ENCODE measurements at places on chromosomes 16 and 17.

GRCh38 chr17:76499267-76499667 is 2.0 kb downstream of the RHBDF2 start:
- no peaks in the 10 kb centered on the region for H3K36me3 ChIP-seq
- H3K4me1 ChIP-seq: peaks cover 20% of the 10 kb centered on the region
- no peaks in the 10 kb centered on the region for H3K27me3 ChIP-seq
- no peak for DNase-seq
- H3K27ac ChIP-seq: peak overlapping the region; percentile 73

- no peaks in the 10 kb centered on the region for H3K4me1 ChIP-seq
- no peak overlapping the region for H3K27ac ChIP-seq
- H3K27me3 ChIP-seq: no peaks in the 10 kb centered on the region
- no peak for DNase-seq
These were observed 1208.4 kb upstream of the CDH8 start for GRCh38 chr16:63244631-63245030.

DNA sequence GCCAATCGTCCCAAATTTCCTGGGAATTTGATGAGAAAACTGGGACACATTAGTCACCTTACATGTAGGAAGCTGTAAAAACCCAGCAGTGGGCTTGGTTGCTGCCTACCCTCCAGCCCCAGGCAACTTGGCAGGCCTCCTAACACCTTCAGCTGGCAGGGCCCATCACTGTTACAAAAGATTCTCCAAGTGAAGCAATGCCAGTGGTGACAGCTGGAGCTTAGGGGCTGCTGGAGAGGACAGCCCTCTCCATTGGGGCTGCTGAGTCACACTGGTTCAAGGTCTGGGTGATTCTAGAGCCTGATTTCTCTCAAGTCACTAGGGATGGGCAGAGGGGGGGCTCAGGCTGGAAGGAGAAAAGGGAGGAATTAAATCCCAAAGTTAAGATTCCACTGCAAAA is 180.6 kb downstream of the COPRS start:
- H3K4me1 ChIP-seq: no peaks in the 10 kb centered on the region
- no peaks in the 10 kb centered on the region for H3K27me3 ChIP-seq
- H3K36me3 ChIP-seq: no peaks in the 10 kb centered on the region
- no peak for DNase-seq
- H3K27ac ChIP-seq: no peak overlapping the region

- H3K4me3 ChIP-seq: no peak overlapping the region
- no peaks in the 10 kb centered on the region for H3K4me1 ChIP-seq
- DNase-seq: no peak
- no peak overlapping the region for H3K27ac ChIP-seq
- H3K36me3 ChIP-seq: no peaks in the 10 kb centered on the region
- H3K27me3 ChIP-seq: no peaks in the 10 kb centered on the region
These were observed 10.2 kb downstream of the NOG start for GRCh38 chr17:56603486-56604238.

DNA sequence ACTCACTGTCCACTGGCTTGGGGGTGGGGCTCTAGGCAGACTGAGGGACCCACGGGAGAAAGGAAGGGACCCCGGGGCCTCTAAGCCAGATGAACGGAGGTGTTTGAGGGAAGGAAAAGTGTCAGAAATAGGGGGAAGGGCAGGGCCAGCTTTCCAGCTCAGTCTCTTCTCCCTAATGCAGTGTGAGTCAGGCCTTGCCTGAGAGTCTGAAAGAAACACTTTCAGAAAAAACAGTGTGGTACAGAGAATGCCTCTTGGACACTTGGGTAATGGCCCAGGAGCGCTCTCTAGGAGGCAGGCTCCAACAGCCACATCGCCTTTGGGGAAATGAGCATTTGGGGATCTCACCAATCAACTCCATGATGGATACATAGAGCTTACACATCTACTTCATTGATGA is 46.9 kb downstream of the NDEL1 start:
- H3K36me3 ChIP-seq: no peaks in the 10 kb centered on the region
- no peaks in the 10 kb centered on the region for H3K27me3 ChIP-seq
- H3K4me1 ChIP-seq: peaks cover 12% of the 10 kb centered on the region
- H3K27ac ChIP-seq: no peak overlapping the region
- no peak overlapping the region for H3K4me3 ChIP-seq

DNA sequence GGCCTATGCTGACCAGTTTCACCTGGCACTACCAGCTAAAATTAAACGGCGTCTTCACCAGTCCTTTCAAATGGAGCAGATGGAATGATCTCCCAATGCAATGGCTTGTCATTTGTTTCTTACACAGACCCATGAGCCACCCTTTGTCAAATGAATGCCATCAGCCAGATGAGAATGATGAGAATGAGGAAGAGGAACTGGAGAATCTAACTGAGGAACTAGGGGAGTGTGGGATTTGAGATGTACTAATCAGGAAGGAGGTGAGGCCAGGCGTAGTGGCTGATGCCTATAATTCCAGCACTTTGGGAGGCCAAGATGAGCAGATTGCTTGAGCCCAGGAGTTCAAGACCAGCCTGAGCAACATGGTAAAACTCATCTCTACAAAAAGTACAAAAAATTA is 116.4 kb downstream of the HS3ST3A1 start:
- no peak for DNase-seq
- H3K4me3 ChIP-seq: no peak overlapping the region
- no peaks in the 10 kb centered on the region for H3K27me3 ChIP-seq
- H3K27ac ChIP-seq: no peak overlapping the region
- H3K4me1 ChIP-seq: no peaks in the 10 kb centered on the region
- H3K36me3 ChIP-seq: no peaks in the 10 kb centered on the region

- H3K4me1 ChIP-seq: no peaks in the 10 kb centered on the region
- H3K27ac ChIP-seq: no peak overlapping the region
These were observed 1.1 kb upstream of the LCMT1 start for GRCh38 chr16:25110387-25110947.

DNA sequence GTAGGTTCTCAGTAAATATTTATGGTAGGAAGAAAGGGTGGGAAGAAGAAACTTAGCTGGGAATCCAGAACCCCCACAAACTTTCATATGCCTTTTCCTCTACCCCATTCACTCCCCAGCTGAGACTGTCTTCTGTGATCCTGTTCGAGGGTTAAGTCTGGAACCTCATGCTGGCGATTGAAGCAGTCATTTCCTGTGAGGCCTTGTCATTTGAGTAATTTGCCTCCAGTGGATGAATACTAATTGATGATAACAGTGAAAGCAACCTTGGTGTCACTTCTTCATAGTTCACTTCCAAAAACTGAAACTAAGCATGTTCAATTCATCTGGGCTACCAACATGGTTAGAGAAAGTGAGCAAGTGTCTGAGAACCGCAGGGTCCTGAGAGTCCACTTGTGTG is 401.2 kb downstream of the CDH13 start:
- no peaks in the 10 kb centered on the region for H3K4me1 ChIP-seq
- no peaks in the 10 kb centered on the region for H3K27me3 ChIP-seq
- no peak overlapping the region for H3K4me3 ChIP-seq
- H3K36me3 ChIP-seq: no peaks in the 10 kb centered on the region

GRCh38 chr16:48609652-48610029 is 339 bp downstream of the N4BP1 start:
- no peak for DNase-seq
- H3K27me3 ChIP-seq: no peaks in the 10 kb centered on the region
- H3K27ac ChIP-seq: peak overlapping the region; percentile 98
- peak overlapping the region; percentile 95 for H3K4me3 ChIP-seq

GRCh38 chr17:44672479-44673093 is 16.3 kb downstream of the MEIOC start:
- H3K4me1 ChIP-seq: no peaks in the 10 kb centered on the region
- DNase-seq: no peak
- H3K27me3 ChIP-seq: no peaks in the 10 kb centered on the region
- H3K27ac ChIP-seq: no peak overlapping the region
- H3K4me3 ChIP-seq: no peak overlapping the region

GRCh38 chr16:56814537-56815432 is 50.2 kb upstream of the SLC12A3 start:
- peak overlapping the region; percentile 38 for H3K27ac ChIP-seq
- H3K36me3 ChIP-seq: no peaks in the 10 kb centered on the region
- peak; percentile 38 for DNase-seq
- H3K27me3 ChIP-seq: no peaks in the 10 kb centered on the region
- no peak overlapping the region for H3K4me3 ChIP-seq
- no peaks in the 10 kb centered on the region for H3K4me1 ChIP-seq

- H3K27ac ChIP-seq: no peak overlapping the region
- no peak for DNase-seq
- no peaks in the 10 kb centered on the region for H3K36me3 ChIP-seq
- H3K4me3 ChIP-seq: no peak overlapping the region
- no peaks in the 10 kb centered on the region for H3K27me3 ChIP-seq
- H3K4me1 ChIP-seq: no peaks in the 10 kb centered on the region
These were observed 10.8 kb upstream of the DRG2 start for GRCh38 chr17:18076936-18077335.

- H3K4me1 ChIP-seq: no peaks in the 10 kb centered on the region
- no peak for DNase-seq
- H3K27ac ChIP-seq: no peak overlapping the region
These were observed 138.8 kb downstream of the PRKCA start for GRCh38 chr17:66441101-66441661.

GRCh38 chr17:75945211-75945610 is 4.4 kb upstream of the FBF1 start:
- no peaks in the 10 kb centered on the region for H3K36me3 ChIP-seq
- no peak overlapping the region for H3K4me3 ChIP-seq
- H3K4me1 ChIP-seq: no peaks in the 10 kb centered on the region
- no peak overlapping the region for H3K27ac ChIP-seq

GRCh38 chr16:71409011-71409775 is 32.7 kb downstream of the TLE7 start:
- H3K4me1 ChIP-seq: no peaks in the 10 kb centered on the region
- H3K27ac ChIP-seq: no peak overlapping the region
- no peaks in the 10 kb centered on the region for H3K27me3 ChIP-seq
- DNase-seq: no peak
- no peaks in the 10 kb centered on the region for H3K36me3 ChIP-seq

DNA sequence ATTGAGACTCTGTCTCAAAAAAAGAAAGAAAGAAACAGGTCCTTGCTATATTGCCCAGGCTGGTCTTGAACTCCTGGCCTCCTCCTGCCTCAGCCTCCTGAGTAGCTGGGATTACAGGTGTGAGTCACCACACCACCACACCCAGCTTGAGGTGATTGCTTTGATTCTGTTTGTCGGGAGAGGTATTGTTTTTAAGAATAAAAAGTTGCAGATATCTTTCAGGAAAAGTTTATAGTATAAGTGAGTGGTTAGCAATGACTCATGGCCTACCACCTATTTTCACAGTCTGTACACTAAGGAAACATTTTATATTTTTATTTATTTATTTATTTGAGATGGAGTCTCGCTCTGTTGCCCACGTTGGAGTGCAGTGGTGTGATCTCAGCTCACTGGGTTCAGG is 45.0 kb downstream of the RHOT1 start:
- H3K4me1 ChIP-seq: no peaks in the 10 kb centered on the region

DNA sequence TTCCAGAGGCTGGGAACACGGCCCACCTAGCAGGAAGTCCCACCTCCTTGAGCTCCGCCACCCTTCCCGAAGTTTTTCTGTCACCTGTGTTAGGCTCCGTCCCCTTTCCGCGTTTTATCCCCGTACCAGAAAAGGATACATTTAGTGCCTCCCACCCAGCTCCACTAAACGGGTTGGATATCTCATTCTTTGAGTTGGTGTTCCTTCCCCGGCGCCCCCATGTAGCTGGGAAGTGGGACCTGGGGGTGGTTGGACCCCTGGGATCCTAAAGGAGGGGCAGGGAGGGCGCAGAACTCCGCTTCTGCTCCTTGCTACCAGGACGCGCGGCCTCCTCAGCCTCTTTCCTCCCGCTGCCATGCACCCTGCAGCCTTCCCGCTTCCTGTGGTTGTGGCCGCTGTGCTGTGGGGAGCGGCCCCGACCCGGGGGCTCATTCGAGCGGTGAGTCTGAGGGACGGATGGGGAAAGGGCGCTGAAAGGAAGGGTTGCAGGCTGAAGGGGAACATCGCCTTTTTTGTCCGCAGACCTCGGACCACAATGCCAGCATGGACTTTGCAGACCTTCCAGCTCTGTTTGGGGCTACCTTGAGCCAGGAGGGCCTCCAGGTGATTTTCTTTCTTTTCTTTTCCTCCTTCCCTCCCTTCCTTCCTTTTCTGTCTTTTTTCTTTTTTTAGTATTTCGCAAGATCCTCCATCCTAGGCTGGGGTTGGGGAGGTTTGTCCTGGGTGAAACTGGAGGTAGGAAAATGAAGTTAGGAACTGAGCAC is 669 bp downstream of the RNF167 start:
- no peaks in the 10 kb centered on the region for H3K36me3 ChIP-seq
- peaks cover 36% of the 10 kb centered on the region for H3K4me1 ChIP-seq
- H3K27me3 ChIP-seq: no peaks in the 10 kb centered on the region
- H3K4me3 ChIP-seq: peak overlapping the region; percentile 83
- peak overlapping the region; percentile 97 for H3K27ac ChIP-seq

- DNase-seq: no peak
- no peaks in the 10 kb centered on the region for H3K27me3 ChIP-seq
- H3K36me3 ChIP-seq: no peaks in the 10 kb centered on the region
- no peak overlapping the region for H3K4me3 ChIP-seq
- H3K27ac ChIP-seq: no peak overlapping the region
- no peaks in the 10 kb centered on the region for H3K4me1 ChIP-seq
These were observed 21.4 kb upstream of the ZFP90 start for GRCh38 chr16:68517606-68518166.

DNA sequence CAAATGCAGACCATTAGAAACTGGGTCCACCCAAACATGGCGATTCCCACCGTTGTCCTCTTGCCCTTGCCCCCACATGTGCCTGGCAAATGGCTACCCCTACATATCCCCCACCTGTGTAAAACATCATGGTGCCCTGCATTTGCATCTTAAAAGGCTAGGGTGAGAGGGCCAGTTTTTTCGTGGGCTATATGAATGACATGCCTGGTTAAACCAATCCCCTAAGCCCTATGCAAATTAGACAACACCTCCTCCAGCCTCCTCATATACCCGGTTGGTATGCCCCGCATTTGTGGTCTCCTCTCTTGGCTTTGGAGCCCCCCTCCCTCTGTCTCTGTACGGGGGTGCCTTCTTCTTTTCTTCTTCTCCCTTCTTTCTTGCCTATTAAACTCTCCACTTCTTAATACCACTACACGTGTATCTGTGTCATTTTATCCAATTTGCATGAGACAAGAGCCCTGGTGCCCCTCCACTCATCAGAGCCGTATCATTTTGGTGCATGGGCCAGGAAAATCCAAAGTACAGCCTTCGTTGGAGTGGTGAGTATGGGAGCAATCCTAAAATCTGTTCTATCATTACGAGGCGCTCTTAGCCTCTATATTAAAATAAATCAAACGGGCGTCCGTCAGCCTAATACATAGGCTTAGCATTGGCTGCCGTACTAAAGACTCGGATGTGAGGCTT is 30.1 kb downstream of the QPRT start:
- DNase-seq: no peak
- H3K4me1 ChIP-seq: no peaks in the 10 kb centered on the region
- H3K27ac ChIP-seq: no peak overlapping the region
- H3K36me3 ChIP-seq: no peaks in the 10 kb centered on the region
- H3K27me3 ChIP-seq: no peaks in the 10 kb centered on the region
- H3K4me3 ChIP-seq: no peak overlapping the region

- H3K4me3 ChIP-seq: no peak overlapping the region
- no peak overlapping the region for H3K27ac ChIP-seq
- no peak for DNase-seq
- H3K36me3 ChIP-seq: peaks cover 7% of the 10 kb centered on the region
These were observed 71.0 kb downstream of the ZNF778 start for GRCh38 chr16:89288577-89288844.

- H3K4me1 ChIP-seq: no peaks in the 10 kb centered on the region
- no peaks in the 10 kb centered on the region for H3K36me3 ChIP-seq
- DNase-seq: no peak
These were observed 212.2 kb downstream of the CA10 start for GRCh38 chr17:51946311-51946710.

- no peaks in the 10 kb centered on the region for H3K27me3 ChIP-seq
- H3K4me3 ChIP-seq: no peak overlapping the region
- H3K27ac ChIP-seq: peak overlapping the region; percentile 39
- peaks cover 6% of the 10 kb centered on the region for H3K4me1 ChIP-seq
These were observed 12.0 kb upstream of the STAT3 start for GRCh38 chr17:42399948-42400843.
